ENCODE measurements at places on chromosomes 12 and 14.

GRCh38 chr14:51463461-51463860, 188.2 kb upstream of the FRMD6 start:
- DNase-seq, result no peak

GRCh38 chr14:31945074-31945613, 132.0 kb upstream of the ARHGAP5 start:
- DNase-seq, result peak; percentile 11

DNA sequence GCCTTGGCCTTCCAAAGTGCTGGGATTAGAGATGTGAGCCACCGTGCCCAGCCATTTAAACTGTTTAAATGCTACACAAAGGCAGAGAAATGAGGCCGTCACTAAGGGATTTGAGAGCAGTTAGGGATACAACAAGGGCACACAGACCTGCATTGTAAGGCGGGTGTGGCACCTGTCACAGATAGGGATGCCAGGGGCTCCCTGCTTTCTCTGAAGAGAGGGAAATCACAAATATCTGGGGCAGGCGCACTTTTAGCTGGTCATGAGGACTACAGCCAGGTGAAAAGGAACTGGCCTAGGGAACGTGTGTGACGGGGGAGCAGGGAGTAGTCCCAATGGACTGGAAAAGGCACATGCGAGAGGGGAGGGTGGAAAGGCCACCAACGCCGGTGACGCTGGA, 9.7 kb downstream of the SSH1 start:
- DNase-seq, result no peak

GRCh38 chr12:129607301-129607700, 296.5 kb downstream of the TMEM132D start:
- no peak for DNase-seq

GRCh38 chr14:31411218-31411727, 9.1 kb downstream of the HEATR5A start:
- DNase-seq, result no peak

- no peak for DNase-seq
Observed at GRCh38 chr14:28373721-28374120, 392.9 kb upstream of the FOXG1 start.

DNA sequence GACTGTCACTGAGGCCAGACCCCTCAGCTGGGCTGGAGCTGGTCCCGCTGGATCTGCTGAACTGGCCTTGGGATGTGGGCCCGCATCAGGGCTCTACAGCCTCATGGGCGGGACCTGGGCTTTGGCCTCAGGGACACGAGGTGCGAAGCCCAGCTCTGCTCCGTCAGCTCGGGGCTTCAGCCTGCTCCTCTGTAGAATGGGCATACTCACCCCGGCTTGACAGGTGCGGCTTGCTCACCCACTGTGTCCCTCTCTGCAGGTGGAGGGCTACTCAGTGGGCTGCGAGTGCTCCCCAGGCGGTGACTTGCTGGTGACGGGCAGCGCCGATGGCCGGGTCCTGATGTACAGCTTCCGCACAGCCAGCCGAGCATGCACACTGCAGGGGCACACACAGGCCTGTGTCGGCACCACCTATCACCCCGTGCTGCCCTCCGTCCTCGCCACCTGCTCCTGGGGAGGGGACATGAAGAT, 57.6 kb downstream of the BEGAIN start:
- no peak for DNase-seq

GRCh38 chr12:115146453-115146852, 462.5 kb upstream of the TBX3 start:
- no peak for DNase-seq

DNA sequence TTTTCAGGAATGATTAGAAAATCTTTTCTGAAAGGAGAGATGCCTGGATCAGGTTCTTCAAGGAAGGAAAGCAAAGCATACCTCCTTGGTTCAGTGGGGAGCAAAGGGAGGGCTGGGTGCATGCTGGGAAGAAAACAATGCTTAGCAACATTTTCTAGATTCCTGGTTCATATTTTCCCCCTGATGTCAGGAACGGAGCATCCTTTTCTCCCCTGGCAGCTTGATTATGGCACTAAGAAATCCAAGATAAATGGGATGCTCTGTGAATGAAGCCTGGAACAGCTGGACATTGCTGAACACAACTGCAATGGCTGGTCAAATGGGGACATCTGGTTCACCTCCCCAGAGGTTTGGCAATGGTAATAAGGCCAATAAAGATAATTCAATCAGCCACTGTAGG, 50.9 kb downstream of the KCNA5 start:
- no peak for DNase-seq

- DNase-seq, result no peak
Observed at GRCh38 chr14:99537399-99537798, 56.2 kb downstream of the CCNK start.

DNA sequence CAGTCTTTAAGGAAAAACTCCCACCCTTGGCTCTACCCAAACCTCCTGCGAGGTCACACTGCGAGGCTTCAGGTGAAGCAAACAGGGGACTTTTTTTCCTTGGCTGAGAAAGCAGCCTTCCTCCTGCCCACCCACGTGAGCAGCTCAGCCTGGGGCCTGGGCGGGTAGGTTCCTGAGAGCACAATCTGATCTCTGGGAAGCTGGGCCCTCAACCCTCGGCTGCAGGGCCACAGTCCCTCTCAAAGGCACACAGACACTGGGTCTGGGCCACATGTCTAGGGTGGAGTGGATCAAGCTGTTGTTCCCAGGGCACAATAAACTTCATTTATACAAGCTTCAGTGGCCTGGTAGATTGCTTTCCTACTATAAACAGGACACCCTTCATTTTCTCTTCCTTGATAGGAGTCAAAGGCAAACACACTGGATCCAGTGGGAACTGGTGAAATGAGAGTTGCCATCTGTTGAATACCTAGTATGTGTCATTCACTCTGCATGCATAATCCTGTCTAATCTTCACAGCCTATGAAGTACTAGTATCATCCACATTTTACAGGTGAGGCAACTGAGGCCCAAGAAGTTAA, 41.3 kb upstream of the PNMA1 start:
- peak; percentile 88 for DNase-seq

DNA sequence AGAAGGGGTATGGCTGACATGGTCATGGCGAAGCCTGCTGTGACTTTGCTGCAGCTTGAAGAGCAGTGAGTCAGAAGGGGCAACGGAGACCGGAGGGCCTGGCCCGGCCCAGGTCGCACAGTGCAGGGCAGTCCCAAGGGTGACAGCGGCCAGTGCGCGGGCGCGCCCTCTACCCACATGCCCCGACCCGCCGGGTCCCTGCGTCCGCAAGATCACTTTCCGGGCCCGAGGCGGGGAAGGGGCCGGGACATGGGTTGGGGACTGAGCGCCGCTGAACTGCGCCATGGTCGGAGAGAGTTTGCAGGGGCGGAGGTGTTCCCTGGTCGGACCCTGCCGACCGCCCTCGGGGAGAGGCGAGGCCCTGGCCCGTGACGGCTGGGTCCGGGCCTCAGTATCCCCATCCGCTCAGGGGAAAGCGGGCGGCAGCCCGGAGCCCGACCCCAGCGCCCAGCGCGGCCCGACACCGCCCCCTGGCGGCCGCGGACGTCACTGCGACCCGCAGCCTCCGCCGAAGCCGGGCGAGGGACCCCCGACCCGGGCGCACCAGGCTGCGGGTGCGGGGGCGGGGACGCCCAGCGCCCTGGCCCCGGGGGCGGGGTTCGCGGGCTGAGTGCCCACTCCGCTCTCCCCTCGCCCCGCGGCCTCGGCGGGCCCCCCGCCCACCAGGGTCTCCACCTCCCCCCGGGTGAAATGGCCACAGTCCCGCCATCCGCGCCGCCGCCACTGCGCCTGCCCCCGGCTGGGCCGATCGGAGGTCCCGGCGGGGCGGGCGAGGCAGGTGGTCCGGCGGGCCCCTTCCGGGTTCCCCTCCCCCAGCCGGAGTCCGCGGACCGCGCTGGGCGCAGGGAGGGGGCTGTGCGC, 7.2 kb upstream of the ANKRD9 start:
- peak; percentile 34 for DNase-seq

GRCh38 chr12:76545486-76545885, 14.1 kb downstream of the OSBPL8 start:
- DNase-seq, result no peak

DNA sequence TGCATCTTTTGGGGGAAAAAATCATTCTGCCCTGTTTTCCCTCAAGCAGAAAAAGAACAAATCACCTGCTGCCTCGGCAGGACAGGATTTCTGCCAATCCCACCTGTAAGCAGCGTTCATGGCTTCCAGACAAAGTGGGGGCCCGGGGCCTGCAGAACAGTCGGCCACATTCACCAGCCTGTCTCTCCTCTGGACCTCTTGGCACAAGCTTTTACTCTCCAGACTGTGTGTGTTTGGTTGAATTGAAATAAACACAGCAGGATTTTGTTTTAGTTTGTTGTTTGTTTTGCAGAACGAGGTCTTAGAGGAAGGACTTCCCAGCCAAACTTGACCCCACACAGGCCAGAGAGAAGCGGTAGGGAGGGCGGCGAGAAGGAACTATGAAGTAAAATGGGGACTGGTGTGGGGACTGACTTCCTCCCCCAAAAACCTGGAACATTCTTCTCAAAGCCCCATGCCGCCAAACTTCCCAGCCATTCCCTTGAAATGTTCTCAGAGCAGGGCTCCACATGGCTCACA, 41.7 kb upstream of the FOS start:
- no peak for DNase-seq

DNA sequence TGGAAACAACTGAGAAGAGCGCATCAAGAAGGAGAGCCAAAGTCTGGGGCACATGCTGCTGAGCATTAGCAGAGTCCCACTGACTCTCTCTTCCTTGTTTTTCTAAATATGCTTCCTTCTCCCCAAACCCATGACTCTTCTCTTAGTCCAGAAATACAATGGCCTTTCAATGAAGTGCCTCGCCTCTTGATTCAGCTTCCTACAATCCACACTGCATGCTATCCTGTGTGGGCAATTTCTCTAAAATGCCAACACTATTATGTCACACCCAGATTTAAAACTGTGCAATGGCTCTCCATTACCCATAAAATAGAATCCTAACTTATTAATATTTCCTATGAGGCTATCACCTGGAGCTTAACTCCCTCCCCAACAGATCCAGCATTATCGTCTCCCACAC, 198.6 kb downstream of the RPAP3 start:
- no peak for DNase-seq

- no peak for DNase-seq
Observed at GRCh38 chr14:54411371-54411770, 14.6 kb downstream of the CDKN3 start.

DNA sequence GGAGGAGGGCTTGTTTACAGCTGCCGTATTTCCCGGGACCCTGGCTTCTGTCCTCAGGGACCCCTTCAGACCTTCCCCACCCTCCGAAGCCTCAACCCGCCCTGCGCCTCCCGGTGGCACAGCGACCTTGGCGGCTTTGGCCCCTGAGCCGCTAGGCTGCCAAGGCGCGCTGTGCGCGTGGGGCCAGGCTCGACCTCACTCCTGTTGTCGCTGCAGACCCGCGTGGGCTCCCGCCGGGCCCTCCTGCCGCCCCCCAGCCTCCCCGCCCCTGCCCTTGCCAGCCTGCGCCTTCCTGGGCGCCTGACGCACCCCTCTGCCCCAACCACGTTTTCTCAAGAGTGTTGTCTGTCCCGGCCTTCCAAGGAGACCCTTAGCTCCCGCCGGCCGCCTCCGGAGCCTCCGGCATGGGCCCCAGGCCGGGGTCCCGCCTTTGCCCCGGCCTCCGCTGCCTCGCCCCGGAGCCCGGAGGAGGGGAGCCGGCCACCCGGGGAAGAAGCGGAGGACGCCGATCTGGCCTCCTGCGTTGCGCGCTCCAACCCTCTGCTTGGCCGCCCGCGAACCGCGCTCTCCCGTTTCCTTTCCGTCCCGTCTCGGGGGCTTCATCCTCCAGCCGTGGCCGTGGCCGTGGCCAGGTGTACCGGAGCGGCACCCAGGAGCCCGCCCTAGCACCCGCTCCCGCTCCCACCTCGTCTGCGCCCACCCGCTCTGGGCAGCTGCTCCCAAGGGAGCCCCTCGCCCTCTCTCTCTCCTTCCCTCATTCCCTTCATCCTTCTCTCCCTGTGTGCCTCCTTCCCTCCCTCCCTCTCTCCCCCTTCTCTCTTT, 19.9 kb downstream of the PPP2R5C start:
- DNase-seq, result no peak

GRCh38 chr14:77141214-77142004, at the start of gene ZDHHC22:
Gene ZDHHC22, minus strand, starts transcription at chr14:77141791. Its CDS starts 2,053 bp downstream, at chr14:77139738.
- no peak for DNase-seq

- DNase-seq, result no peak
Observed at GRCh38 chr12:2801044-2801783, 6.4 kb downstream of the FKBP4 start.

GRCh38 chr14:23694085-23694948, 58.2 kb downstream of the DHRS2 start:
- no peak for DNase-seq

- DNase-seq, result no peak
Observed at GRCh38 chr14:88411039-88411438, 25.6 kb downstream of the SPATA7 start.

DNA sequence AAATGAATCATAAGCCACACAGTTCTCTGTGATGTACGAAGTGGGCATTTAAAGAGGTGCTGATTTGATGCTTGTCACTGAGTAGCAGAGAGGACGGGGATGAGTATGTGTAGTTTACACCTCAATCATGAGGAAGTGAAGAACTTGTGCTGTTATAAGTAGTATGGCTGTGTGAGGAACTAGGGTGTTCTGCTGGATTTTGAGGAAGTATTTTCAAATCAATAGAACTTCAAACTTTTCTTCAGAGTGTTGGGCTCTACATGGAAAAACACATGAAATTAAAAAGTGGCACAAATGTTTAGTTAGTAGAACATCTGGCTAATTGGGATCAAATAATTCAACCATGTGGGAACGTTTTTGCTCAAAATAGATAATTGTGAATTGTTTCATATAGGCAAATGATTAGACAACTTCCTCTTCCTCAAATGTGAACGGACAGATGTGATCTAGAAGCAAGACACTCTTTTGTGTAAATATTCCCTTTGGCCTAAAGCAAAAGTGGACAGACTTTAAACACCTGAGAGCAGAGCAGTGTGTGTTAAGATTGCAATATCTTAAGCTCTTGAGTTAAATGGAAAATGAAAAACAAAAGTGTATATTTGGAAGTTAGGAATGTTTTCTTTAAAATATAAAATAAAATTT, 168.5 kb downstream of the NAV3 start:
- DNase-seq, result peak; percentile 2

DNA sequence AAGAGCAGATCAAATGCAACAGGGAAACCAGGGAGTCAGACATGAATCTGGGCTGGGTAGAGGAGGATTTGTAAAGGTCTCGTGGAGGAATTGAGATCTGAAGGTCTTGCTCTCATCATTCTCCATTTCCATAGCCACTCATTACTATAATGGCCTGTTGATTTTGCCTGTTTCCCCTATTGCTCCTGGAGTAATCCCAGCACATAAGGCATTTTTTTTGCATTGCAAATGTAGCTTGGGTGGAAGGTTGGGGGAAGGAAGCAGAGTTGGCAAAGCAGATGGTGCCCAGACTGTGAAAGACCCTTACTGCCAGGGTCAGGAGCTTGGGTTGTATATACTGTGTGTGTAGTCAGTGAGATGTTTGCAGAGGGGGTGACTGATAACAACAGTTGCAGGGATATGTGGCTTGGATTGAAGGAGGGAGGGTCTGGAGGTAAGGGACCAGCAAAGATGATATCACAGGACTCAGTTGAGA, 116.0 kb downstream of the TTC6 start:
- no peak for DNase-seq

DNA sequence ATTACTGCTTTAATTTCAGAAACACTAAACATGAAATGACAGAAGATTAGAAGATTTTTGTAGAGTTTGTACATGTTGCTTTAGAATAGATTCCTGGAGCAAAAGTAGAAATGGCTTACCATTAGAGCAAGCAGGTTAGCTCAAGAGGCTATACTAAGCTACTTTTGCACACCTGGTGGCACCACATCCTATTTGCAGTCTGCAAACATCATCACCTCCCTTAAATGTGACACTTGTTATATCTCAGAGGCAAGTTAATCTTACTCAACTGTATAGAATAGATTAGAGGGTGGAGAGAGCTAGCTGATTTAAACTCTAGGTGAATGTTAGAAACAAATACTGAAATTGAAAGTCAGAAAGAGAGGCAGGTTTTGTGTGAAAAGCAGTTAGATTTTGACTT, 30.7 kb upstream of the OR4E1 start:
- DNase-seq, result no peak
